ENCODE measurements at places on chromosomes 16 and 17.
A peak's percentile ranks its signal among the peaks of the same experiment; 100 is the strongest.

DNA sequence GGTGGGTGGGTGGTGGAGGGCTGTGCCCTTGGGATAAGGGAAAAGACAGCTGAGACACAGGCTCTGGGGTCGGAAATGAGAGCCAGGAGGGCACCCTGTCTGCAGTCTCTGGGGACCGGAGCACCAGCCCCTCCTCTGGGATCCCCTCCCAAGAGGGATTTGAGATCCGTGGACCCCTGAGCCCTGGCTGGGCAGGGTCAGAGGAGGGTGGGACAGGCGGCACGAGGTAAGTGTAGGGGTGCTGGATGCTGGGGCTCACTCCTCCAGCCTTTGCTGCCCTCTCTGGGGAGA lies 425 bp downstream of the SGSH start:
- no peak for DNase-seq

DNA sequence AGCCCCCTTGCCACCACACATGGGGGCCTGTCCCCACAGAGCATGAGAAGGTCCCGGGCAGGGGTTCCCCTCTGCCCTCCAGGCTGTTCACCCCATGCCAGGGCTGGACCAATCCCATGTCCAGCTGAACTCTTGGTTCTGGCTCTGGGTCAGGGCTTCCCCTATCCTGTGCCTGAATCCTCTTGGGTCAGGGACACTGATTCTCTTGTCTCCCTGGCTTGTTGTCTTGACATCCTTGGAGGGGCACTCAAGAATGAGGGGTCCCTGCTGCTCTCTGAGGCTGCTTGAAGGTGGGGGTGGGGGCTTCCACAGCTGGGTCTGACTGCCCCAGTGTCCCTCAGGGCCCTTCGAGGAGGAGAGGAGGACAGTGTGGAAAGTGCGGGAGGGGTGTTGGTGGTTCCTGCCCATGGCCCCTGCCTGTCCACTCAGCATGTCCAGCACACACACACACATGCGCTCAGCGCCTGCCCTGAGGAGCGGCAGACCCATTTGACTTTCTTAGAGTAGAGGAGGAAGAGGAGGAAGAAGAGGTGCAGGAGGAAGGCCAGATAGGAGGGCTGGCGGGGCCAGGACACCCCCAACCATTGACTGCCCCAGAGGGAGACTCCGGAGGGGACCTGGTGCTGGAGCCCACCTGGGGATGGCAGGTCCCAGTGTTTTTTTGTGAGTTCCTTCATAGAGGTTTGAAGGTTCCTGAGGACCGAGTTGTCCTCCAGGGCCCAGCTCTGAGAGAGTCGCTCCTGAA lies 47.0 kb downstream of the TNFRSF13B start:
- no peak for DNase-seq

- DNase-seq = no peak
Measured at GRCh38 chr16:14131774-14132695, 60.9 kb downstream of the MRTFB start.

DNA sequence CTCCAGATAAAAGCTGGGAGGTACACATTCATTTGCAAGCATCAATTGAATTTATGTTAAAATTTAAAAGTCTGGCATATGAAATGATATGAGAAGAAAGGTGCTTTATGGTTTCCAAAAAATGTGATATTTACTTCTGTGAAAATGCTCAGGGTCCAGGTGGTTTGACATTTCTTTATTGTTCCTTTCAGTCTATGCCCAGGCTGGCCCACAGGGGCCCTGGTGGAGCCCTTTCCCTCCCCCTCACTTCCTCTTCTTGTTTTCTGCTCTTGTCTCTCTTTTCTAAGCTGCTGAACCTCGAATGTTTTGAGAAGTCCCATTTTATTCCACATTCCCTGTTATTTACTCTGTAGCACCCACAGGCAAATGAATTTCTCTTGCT lies 127.8 kb downstream of the HS3ST3B1 start:
- peak; percentile 5 for DNase-seq

DNA sequence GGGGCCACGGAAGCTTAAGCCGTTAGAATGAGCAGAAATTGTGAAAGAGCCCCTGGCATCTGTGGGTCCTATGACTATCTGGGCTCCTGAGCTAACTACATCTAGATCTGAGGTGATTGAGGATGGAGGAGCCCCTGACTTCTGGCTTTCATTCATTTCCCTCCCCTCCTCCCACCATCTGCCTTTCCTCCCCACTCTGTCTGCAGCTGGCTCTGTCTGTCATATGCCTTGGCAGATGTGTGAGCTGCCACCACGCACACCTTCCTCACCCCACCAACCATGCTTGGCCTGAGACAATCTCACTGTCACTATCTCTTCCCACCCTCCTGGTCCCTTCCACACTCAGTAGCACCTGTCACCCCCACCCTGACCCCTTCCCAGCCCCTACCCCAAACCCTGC lies 5.1 kb downstream of the CD300E start:
- no peak for DNase-seq

GRCh38 chr17:43576563-43577229 lies 30.6 kb upstream of the ETV4 start:
- DNase-seq = peak; percentile 46

DNA sequence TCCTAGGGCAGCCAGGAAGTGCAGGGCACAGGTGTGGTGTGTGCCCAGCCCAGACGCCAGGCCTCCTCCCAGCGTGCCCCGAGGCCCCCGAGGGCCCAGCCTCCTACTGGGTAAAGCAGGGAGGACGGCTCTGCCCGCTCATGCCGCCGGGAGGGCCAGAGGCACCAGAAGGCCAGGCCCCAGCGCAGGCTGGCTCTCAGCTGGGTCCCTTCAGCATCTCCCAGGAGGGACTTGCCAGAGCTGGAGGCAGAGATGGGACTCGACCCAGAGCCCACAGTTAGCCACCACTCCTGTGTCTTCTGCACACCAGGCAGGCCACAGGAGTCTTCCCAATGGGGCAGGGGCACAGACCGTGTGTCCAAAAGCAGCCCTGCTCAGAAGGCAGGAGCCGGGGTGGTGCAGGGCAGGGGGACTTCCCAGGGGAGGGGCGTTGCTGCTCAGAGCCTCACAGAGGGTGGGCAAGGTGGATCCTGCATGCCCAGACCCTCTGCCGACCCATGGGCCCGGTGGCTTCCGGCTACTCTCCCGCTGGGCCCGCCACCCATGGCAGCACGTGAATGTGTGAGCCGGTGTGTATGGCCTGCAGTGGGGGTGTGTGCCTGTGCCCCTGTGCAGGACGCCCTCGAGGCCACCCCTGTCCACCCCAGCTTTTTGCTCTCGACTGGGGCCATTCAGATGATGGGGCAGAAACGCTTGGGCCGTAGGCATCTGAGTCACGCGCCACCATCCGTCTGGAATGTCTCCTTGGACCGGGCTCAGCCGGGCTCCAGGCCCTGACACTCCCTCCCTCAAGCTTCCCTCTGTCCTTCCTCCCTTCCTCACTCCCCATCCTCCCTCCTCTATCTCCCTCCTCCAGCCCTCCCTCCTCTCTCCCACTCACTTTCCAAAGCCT lies 5.7 kb upstream of the ZNF469 start:
- no peak for DNase-seq

- DNase-seq = no peak
Measured at GRCh38 chr16:48076455-48077012, 79.3 kb downstream of the ABCC12 start.

- DNase-seq = no peak
Measured at GRCh38 chr16:937723-938122, 33.1 kb downstream of the LMF1 start.

GRCh38 chr16:57156351-57156703 lies 29.5 kb downstream of the PSME3IP1 start:
- no peak for DNase-seq

- no peak for DNase-seq
Measured at GRCh38 chr17:73342050-73342522, 30.3 kb upstream of the CDC42EP4 start.

GRCh38 chr17:35368081-35368830 lies 5.2 kb downstream of the SLFN11 start:
- no peak for DNase-seq

- no peak for DNase-seq
Measured at GRCh38 chr17:40041196-40041595, 13.0 kb downstream of the MED24 start.

- no peak for DNase-seq
Measured at GRCh38 chr16:84307209-84307954, 12.7 kb downstream of the WFDC1 start.

- DNase-seq = no peak
Measured at GRCh38 chr16:75660726-75661302, 13.2 kb downstream of the TERF2IP start.

DNA sequence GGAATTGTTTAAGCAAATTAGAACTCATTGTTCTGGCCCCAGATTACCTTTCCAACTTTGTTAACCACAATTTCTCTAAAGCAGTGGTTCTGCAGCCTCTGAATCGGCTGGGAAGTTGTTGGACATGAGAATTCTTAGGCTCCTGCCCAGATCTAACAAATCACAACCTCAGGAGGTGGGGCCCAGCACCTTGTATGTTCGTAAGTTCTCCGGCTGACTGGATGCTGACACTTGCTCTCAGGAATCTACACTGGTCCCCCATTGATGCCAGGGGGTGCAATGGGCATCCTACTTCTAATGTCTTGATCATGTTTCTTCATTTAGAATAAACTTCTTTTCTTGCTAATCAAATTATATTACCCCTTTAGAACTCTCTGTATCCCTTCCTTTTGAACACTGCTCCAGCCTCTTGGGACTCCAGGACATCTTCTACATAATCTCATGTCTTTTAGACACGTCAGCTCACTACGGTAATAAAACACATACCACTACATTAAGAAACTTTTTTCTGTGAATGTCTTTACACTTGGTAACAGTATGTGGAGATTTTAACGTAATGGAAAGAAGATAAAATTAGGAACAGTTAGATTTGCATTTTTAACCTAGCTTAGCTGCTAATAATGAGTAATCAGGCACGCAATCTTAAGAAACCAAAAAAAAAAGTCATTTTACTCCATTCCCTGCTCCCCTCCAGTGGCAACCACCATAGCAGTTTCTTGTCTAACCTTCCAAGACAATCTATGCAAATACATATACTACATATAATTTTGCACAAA lies 143.2 kb downstream of the ITFG1 start:
- no peak for DNase-seq

GRCh38 chr16:7849841-7850240 lies 517.2 kb downstream of the RBFOX1 start:
- no peak for DNase-seq

DNA sequence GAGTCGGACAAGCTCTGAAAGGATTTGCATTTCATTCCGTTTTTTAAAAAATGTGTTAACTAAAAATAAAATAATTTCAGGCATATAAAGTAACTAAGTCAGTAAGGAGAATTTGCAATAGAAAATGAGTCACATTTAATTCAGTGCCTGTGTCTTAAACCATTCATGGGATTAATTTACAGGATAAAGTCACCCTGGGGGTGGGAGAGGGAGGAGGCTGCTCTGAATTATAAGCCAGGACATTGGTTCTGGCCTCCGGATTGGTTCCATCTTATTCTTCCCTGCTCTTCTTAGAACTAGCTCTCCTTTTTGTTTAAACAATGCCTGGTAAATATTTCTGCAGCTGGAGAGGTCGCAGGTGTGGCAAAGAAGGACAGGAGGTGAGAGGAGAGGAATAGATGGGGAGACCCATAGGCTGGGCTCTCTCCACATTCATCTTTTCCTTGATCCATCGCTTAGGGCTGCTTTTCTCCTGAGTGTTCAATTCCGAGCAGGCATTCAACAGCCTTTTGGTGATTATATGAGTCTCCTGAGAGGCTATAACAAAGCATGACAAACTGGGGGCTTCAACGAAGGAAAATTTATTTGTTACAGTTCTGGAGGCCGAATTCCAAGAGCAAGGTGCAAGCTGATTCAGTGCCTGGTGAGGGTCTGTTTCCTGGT lies 319.2 kb downstream of the PHKB start:
- no peak for DNase-seq

DNA sequence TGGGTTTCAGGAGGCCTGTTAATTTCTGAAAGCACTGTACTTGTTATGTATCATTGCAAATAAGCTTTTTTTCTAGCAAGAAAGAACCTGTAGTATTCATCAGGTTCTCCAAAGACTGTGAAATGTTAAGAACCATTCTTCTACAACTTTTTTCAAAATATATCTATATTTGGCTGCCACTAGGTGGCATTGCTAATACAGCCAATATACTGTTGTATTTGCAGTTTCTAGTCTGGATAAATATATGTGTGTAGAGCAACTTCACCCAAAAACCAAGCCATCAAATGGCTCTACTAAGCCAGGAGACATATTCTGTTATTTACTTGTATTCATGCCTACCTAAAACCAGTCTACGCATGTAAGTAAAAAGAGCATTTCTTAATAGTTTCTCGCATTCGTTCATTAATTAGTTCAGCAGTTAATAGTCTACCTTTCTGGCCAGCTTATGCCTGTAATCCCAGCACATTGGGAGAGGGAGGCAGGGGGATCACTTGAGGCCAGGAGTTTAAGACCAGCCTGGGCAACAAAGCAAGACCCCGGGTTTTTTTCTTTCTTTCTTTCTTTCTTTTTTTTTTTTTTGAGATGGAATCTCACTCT lies 39.5 kb downstream of the VMP1 start:
- no peak for DNase-seq

DNA sequence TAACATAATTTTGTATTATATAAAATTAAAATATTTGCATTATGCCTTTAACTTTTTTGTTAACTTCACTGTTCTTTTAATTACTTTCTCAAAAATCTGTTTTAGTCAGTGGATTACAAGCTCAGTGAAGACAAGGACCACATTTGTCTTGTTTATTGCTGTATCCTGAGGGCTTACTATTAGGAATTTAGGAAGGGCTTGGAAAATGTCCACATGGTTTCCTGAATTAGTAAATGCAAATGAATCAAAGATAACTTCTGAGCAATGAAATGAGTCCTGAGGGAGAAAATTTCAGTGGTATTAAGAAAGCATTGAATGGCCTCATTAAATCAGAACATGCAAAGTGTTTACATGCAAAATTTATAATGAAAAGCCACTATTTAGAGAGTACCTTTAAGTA lies 1293.2 kb upstream of the GOT2 start:
- DNase-seq = no peak

DNA sequence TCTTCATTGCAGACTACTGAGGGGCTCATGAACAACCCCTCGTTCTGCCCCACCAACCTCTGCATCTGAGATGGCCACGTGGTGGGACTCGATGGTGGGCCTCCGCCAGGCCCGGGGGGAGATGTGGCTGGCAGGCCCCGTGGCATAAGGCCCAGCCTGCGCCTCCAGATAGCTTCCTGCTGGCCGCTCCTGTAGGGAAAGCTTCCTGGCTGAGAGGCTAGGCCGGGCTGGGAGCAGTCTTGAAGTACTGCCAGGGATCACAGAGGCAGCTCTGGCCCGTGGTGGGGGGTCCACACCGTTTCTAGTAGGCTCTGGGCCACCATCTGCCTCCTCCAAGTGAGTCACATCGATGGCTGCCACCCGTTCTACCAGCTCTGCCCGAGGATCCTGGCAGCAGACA lies 7.6 kb downstream of the CAMKK1 start:
- no peak for DNase-seq

DNA sequence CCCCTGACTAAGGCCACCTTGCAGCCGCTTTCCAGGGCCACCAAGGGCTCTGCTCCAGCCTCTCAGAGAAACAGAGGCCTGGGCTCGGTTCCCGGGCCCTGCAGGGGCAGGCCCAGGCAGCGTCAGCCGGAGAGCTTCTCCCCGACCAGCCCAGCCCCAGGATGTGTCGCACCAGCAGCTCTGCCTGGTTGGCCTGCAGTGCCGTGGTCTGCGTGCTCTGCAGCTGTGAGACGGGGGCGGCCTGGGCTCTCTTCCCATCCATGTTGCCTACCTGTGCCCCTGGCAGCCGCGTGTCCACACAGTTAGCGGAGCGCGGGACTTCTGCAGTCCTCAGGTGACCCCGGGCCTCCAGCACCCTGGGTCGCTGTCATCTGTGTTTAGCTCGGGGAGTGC lies 4.8 kb downstream of the IGFALS start:
- DNase-seq = no peak

- DNase-seq = no peak
Measured at GRCh38 chr17:77312786-77313599, 172.2 kb downstream of the SEC14L1 start.

Measured in activated T-helper 1 cell treated with Interleukin-2 at 50 U/mL for 16 hours (primary cell).